ENCODE measurements at places on chromosomes 3 and 15.

DNA sequence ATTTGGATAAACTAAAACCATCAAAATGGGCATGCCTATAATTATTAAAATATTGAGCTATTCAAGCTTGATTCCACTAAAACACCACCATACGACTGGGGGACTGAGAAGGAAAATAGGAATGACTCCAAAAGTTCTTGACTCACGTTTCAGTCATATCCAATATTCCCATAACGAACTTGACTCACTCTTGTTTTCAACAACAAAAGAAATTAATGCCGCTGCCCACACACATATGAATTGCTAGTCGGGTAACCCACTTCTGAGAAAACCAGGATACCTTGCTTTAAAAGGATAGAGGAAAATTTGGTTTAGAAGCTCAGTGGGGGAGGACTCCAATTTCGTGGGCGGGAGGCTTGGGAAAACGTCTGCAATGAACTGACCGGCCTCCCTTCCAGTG, 5.2 kb downstream of the HTR3C start:
- no peak for DNase-seq

DNA sequence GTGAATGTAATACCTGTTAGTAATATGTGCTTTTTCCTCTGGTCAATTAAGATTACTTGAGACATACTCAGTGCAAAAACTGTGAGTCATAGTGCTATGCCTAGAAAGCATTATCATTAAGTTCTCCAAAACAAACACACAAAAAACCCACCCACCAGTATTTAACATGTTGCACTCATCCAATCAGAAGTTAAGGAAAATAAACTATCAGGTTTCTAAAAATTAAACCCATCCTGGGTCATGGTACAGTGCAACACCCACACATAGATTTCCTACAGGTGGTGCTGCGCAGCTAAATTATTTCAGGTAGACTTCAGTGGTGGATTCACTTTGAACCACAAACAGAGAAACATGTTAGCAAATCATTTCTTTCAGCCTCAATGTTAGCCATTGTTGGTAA, 264.4 kb upstream of the VEPH1 start:
- DNase-seq: no peak

GRCh38 chr3:167972502-167972901, 123.2 kb downstream of the GOLIM4 start:
- no peak for DNase-seq

- DNase-seq: no peak
Measured at GRCh38 chr3:115513416-115513800, 109.9 kb upstream of the GAP43 start.
